ENCODE measurements at places on chromosomes 5 and 9. TPM values are rescaled to one million over a fixed set of nuclear protein-coding genes. Genes with fewer than 3 reads are reported as not detected.

- peak; percentile 27 for DNase-seq
These were observed 78.5 kb upstream of the LRRTM2 start for GRCh38 chr5:138953387-138954256.

DNA sequence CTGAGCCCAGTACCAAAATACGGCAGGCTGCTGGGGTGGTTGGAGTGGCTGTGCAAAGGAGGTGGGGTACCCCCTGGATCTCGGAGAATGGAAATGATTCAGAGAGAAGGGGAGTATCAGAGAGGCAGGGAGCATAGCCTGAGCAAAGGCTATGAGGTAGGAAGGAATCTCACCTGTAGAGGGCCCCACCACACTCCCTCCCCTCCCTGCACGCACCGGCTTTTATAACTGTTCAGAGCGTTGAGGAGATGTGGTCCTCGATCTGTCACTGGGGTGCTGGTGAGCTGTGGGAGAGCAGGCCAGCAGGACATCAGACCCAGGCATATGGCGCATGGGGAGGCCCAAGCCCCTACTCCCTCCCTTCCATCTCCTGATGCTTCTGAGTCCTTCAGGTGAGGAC, 13.2 kb downstream of the PHF19 start:
- DNase-seq, result no peak

- no peak for DNase-seq
These were observed 46.5 kb downstream of the NR3C1 start for GRCh38 chr5:143356855-143357583.

PCSK1 gene
- polyA plus RNA-seq, result not detected

TRIO gene
- 16.4 TPM for polyA plus RNA-seq

DNA sequence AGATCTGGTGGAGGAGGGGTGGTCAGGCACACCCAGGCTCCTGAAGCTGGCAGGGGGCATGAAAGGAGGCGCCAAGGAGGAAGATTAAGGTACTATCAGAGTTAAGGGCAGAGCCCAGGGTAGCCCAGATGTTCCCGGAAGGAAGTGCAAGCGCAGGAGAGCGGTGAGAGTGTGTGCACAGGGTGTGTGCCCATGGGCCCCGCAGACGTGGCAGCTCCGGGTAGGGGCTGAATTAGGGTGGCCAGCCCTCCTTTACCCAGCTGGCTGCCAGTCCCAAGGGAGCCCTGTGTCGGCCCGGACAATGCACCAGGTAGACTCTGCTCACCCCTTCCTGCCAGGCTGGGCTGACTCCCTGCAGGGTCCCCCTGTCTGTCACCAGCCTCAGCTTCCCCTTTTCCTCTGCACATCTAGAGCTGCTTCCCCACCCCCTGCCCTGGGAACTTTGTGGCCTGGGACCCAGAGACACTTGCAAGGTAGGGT, at the start of gene SMIM33:
Gene SMIM33, plus strand, starts transcription at position 184 of the 480 bp plus-strand sequence. Its CDS starts 118 bp downstream, at position 302.
- peak; percentile 8 for DNase-seq

GRCh38 chr9:117706421-117707116, 2.4 kb downstream of the TLR4 start:
- no peak for DNase-seq

DNA sequence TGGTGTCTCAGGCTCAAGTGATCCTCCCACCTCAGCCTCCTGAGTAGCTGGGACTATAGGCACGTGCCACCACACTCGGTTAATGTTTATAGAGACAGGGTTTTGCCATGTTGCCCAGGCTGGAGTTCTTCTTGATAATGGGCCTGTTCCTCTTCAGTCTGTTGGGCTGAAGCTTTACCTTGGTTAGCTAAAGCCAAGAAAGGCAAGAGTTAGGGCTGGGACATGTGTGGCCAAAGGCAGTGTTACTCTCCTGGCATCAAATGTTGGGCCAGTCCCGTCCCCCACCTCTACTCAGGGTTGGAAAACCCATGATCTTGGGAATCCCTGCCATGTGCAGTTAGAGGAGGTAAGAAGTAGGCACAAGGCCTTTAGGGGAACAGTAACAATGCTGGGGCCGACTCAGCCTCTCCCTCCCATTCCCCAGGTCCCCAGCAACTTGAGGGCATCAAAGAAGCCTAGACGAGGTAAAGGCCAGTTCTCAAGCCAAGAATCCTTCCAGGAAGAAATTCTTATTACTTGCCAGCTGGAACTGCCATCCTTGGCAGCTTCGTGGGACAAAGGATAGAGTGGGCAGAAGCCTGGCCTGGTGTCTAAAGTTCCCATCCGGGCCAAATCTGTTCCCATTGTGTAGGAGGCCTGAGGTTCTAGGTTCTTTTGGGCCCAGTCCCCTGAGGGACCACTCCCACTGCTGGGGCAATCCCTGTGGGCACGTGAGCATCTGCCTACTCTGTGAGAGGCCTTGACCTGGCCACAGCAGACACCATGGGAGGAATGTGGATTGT, 4.5 kb downstream of the EGR1 start:
- no peak for DNase-seq

CRB2 gene
- polyA plus RNA-seq, result not detected

DNA sequence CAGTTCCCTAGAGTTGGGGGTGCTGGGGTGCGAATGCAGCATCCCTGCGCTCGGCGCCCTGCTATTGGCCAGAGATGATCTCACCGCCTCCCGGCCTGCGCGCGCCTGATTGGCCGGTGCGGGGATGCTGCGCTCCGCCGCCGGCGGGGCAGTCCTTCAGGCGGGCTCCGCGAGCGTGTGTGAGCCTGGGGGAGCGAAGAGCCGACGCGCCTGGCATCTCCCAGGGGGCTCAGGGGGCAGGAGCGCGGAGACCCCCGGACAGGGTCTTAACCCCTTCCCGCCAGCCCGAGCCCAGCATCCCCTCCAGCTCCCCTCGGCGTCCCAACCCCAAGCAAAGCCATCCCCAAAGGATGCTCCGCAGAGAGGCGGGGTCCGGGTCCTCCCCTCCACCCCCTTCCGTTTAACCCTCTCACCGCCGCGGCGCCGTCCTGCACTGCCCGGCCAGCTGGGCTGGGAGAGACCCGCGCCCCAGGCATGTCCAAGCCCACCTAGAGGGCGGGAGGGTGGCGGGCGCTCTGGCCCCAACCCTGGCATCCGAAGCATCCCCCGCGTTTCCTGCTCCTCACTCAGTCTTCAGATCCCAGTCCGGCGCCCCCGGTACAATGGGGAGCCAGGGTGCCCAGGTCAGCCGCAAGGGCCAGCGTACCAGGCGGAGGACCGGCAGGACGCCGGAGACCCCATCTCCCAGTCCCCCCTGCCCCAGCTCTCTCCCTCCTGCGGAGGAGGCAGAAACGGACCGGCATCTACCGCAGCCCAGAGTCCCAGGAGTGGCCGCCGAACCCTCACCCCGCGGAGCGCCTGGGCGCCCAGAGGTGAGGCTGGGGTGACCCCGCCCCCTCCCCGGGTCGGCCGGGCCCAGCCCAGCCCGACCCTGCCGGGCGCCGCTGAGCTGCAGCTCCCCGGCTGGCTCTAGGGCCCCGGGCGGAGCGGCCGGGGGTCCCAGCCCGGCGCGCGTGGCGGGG, 19.3 kb upstream of the TOR2A start:
- DNase-seq, result no peak

DOK3 gene
- 12.7 TPM for polyA plus RNA-seq

DNA sequence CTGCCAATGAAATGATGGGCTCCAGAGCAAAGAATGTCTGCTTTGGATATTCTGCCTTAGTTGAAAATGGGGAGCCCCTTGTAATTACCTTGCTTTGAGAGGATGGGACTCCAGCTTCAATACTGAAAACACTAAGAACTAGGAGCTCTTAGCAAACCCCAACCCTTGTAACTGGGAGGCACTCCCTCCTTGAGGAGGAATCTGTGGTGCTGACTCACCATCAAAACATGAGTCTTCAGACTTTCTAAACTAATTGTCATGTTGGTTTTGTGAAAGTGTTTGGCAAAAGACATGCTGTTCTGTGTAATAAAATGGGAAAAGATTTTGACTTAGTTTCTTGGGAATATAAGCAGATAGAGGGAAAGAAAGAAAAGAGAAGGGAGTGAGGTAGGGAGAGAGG, 91.9 kb upstream of the PTPRD start:
- no peak for DNase-seq

- no peak for DNase-seq
These were observed 329.6 kb upstream of the RGMB start for GRCh38 chr5:98443881-98444280.

CPLANE1 gene
- polyA plus RNA-seq, result 3.1 TPM

MSMP gene
- 4.6 TPM for polyA plus RNA-seq

- DNase-seq, result no peak
These were observed 11.3 kb downstream of the PDGFRB start for GRCh38 chr5:150144246-150144801.

GRCh38 chr5:146283344-146283761, 55.3 kb upstream of the POU4F3 start:
- DNase-seq, result no peak

GABRP gene
- not detected for polyA plus RNA-seq

DNA sequence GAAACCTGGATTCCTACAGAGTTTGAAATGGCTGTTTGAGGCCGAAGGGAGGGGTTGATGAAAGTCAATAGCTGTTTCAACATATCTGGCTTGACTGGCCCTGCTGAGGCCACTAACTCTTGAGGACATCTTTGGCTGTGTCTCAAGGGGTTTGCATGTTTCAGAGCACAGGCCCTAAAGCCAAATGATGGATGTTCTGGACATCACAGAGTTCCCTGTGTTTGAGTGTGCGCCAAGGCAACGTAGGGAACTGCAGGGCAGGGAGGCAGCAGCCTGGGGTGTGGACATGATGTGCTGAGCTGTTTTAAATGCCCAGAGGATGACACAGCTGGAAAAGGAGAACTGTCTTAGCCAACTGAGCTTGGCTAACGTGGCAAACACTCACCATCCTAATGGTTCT, 89.6 kb downstream of the RAPGEF1 start:
- no peak for DNase-seq

GRCh38 chr9:105171589-105171988, 72.9 kb upstream of the SLC44A1 start:
- no peak for DNase-seq

LCN12 gene
- polyA plus RNA-seq, result not detected

- no peak for DNase-seq
These were observed 25.6 kb downstream of the STC2 start for GRCh38 chr5:173302546-173303155.

DNA sequence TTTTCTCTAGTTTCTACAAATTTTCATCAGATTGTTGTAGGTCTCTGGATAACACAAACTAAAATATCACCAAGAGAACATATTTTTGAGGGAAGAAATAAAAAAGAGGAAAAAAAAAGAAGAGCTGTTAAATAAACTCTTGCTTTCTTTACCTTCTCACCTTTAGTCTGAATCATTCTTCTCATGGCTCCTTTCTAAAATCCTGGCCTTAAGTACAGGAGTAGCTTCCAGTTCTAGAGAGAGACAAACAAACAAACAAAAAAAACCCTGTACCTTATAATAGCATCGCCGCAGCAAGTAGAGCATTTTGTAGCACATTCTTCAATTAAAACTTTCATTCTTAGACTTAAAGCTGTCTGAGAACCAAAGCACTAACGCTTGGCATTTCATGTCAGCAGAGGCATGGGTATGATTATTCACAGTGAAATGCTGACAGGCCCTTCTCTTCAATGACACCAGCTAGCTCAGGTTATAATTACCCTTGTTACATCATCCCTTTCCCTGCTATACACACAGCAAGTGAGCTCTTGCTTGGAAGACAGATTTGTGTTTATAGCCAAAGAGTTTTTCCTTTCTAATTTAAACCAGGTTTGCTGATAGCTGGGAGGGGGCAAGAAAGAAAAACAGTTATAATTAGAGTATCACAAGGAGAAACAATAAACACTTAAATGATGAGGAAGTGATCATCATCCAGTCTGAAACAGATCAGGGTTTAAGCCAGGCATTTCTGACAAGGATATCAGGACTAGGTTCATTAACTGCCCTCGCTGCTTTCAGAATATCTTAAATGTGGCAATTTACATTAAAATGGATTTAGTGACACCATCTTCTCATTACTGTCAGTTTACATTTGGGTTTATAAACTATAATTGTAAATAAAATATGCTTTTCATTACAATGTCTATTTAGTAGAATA, 510.9 kb upstream of the ZNF608 start:
- no peak for DNase-seq

DNA sequence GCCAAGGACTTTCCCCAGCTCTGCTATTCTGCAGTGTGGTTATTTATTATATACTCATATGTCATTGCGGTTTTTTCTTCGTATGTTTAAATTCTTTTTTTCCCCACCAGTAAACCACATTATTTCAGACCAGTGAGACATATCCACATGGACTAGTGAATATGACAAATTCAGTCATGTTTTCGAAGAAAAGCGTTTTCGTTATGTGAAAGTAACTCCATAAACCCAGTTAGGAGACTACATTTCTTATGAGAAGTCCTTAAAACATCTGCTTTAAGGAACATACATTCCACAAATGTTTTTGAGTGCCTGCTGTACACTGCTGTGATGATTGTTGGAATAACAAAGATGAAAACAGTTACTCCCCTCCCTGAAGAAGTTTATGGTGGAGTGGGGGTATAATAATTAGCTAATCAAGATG, 591.8 kb upstream of the CLINT1 start:
- no peak for DNase-seq

ASPN gene
- not detected for polyA plus RNA-seq

GRCh38 chr9:32596096-32596865, 23.3 kb upstream of the NDUFB6 start:
- DNase-seq, result no peak

- DNase-seq, result no peak
These were observed 518.2 kb downstream of the TLR4 start for GRCh38 chr9:118222375-118222774.

HINT1 gene
- 446 TPM for polyA plus RNA-seq

PCDHGA5 gene
- polyA plus RNA-seq, result 0.10 TPM

GRCh38 chr5:162487528-162488525, 420.3 kb downstream of the GABRG2 start:
- DNase-seq, result no peak

DNA sequence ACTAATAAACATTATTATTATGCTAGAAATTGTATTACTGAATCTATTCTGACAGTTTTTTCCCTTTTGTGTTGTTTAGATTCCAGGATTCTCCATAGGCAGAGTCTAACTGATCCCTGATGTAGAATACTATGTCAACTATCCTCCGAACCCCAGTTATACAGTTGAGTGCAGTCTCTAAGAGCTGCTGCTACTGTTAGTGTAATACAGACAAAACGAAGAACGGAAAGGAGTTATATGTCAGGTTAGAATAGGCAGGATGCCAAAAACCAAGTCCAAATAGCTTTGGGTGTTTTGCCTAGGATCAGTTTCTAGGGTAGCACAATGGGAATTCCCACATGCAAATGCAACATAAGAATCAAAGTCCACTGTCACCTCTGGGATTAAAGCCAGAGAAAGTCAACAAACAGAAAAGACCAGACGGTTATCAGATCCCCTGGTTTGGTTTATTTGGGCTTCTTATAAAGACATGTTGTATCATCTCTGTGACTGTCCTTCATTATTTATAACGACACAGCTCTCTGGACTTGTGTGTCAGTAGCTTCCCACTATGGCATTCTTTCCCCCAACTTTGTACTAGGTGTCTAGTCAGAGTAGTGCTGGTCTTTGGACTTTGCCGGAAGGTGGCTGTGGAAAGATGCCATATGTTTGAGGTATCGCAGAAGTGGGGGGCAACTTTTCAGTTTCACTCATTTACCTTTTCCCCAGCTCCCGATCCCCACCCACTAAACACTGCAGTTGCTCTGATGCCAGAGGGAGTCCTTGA, 14.9 kb upstream of the TMEM38B start:
- no peak for DNase-seq

- no peak for DNase-seq
These were observed 3.3 kb downstream of the PRELID1 start for GRCh38 chr5:177306674-177307543.

- no peak for DNase-seq
These were observed 286.5 kb downstream of the KCTD16 start for GRCh38 chr5:144457160-144457559.

- no peak for DNase-seq
These were observed 122.3 kb upstream of the PITX1 start for GRCh38 chr5:135156337-135156714.

- DNase-seq, result no peak
These were observed 41.3 kb upstream of the C9orf72 start for GRCh38 chr9:27614551-27614950.

GPR107 gene
- 2.9 TPM for polyA plus RNA-seq
